ENCODE measurements at places on chromosomes 2 and 18. TPM values are rescaled to one million over a fixed set of nuclear protein-coding genes. Genes with fewer than 3 reads are reported as not detected.

The CAPN14 gene
- total RNA-seq: 0.12 TPM

The RND3 gene
- total RNA-seq: not detected

The LOXHD1 gene
- total RNA-seq: 0.25 TPM

The CHRNG gene
- total RNA-seq: not detected

The FBXO41 gene
- total RNA-seq: 20.2 TPM

The MAP3K19 gene
- not detected for total RNA-seq

The GKN1 gene
- total RNA-seq: not detected

The ANKRD62 gene
- total RNA-seq: not detected

The MBD1 gene
- total RNA-seq: 96.2 TPM

The GAREM1 gene
- total RNA-seq: not detected

Measured in activated CD4-positive, alpha-beta T cell treated with anti-CD3 and anti-CD28 coated beads, Interleukin-2, amount 10 ng/mL, durations not matched to agents 7 days and 5 days (primary cell).